ENCODE measurements at places on chromosomes 2 and 18.

GRCh38 chr2:203533676-203534591 is 1.2 kb downstream of the RAPH1 start:
- peak; percentile 53 for ATAC-seq

GRCh38 chr2:88059979-88060906 is 4.7 kb upstream of the KRCC1 start:
- ATAC-seq: peak; percentile 17

GRCh38 chr2:69789772-69790600 is 39.5 kb upstream of the GMCL1 start:
- peak; percentile 51 for ATAC-seq

- no peak for ATAC-seq
Observed at GRCh38 chr2:241635756-241636155, 1.2 kb downstream of the THAP4 start.

DNA sequence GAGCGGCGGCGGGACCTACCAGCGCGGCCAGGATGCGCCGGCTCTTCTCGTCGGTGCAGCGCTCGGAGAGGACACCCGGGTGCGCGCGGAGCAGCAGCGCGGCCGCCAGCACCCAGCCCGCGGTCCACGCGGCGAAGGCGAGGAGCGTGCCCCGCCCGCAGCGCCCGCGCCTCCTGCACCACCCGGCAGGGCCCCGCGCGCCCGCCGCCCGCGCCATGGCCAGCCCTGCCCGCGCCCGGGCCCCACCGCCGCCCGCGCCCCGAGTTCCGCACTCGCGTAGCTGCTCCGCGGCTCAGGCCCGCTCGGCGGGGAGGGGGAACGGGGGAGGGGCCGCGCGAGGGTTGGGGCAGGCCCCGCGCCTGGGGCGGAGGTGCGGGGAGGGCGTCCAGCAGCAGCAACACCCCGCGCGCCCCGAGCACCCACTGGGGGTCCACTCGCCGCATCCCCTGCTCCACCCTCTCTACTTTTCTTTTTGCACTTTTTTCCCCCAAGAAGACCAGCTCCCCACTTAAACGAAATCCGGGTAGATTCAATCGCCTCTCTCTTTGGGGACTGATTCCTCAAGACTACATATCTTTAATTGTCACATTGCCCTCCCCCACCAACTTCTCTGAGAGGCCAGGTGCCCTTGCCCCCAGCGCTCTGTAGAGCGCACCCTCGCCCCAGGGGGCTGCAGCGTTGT is at the start of gene DIPK1C:
TSS of gene DIPK1C (minus strand) at position 266 of the 682 bp plus-strand sequence. CDS start at position 217, 49 bp downstream.
- ATAC-seq: no peak

- ATAC-seq: no peak
Observed at GRCh38 chr18:51029378-51029693, 677 bp upstream of the SMAD4 start.

GRCh38 chr18:78999939-79000338 is 20.3 kb downstream of the SALL3 start:
- no peak for ATAC-seq

GRCh38 chr2:147525819-147526489 is 318.9 kb upstream of the ACVR2A start:
- no peak for ATAC-seq

DNA sequence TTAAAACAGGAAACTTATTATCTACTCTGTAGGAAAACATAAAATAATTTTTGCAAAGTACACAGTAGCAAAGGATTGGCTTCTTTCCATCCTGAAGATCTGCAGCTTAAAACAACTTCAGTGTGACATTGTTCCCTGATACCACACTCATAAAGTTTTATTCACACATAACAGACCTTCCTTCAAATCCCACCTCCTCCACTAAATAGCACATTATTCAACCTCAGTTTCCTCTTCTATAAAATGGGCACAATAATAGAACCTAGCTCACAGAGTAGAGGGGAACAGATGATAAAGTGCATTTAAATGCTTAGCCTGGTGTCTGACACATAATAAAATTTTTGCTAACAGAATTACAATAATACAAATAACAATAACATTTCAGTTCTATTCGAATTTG is 250.4 kb upstream of the RBBP8 start:
- no peak for ATAC-seq

Data from activated CD4-positive, CD25-positive, alpha-beta regulatory T cell treated with anti-CD3 and anti-CD28 coated beads, Interleukin-2, amount 50 U/mL, for 24 hours (primary cell).